Stimulated activated CD4-positive, alpha-beta T cell treated with anti-CD3 and anti-CD28 coated beads, Interleukin-1b, Interleukin-23, amount 100 ng/mL, for 24 hours (primary cell): ENCODE measurements at places on chromosomes 5 and 9.

DNA sequence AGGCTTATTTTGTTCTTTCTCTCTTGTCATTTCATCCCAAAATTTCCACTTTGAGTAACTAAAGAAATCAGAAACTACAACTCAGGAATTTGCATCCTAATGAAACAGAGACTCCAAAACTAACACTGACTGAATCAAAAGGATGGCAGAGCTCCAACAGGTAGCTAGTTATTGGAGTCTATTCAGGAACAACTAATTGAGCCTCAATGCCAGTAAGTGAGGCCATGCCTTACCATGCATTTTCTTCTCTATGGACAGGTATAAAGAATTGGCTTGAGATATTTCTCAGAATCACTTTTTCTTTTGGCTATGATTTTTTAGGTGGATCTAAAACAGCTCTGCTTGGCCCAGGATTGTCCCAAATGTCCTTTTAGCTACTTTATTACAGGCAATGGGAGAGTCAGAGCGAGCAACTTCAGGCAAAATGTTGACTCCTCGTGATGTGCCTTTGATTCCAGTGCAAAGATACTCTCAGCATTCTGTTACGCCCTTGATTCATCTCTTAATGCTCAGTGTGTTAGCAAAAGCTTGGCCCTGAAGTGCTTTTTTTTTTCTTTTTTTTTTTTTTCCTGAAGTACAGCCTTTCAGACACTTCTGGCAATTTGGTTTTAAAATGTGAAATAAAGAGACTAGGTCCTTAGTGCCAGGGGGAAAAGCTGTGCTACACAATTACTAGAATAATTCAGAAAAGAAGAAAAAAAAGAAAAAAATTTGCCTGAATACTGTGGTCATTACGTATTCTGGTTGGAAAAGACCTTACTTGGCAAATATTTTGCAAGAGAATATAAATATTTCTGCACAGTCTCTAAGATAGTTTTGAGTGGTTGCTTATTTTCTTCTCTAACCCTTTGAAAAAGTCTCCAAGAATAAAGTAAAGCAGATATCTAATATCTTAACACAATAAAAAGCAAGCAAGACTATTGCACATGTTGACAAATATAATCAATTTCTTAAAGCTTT is 423.7 kb downstream of the ANXA1 start:
- no peak for DNase-seq

- DNase-seq = no peak
These were observed 9.2 kb downstream of the ABLIM3 start for GRCh38 chr5:149150457-149150856.

- no peak for DNase-seq
These were observed 10.0 kb downstream of the MAP3K1 start for GRCh38 chr5:56825222-56825824.

DNA sequence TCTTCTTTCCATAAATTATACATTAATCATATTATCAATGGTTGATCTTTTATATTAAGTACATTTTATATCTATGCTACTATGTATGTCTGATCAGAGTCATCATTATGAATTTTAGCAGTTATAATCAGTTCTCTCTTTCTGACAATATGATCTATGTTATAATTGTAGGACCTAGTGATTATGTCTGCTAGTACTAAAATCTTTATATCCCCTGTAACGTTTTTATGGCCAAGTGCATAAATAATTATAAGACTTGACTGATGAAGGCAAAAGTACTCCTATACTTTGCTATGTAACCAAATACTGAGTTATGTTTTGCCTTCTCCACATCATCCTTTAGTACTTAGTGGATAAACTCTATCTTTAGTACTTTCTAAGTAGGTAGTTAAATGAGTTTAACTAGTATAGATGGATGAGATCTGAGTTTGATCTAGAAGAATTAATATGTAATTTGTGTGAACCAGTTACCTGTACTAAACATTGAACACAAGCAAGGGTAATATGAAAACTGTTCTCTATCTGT is 75.4 kb downstream of the SLF1 start:
- DNase-seq = no peak

- no peak for DNase-seq
These were observed 95.5 kb upstream of the CACNA1B start for GRCh38 chr9:137781906-137782585.

DNA sequence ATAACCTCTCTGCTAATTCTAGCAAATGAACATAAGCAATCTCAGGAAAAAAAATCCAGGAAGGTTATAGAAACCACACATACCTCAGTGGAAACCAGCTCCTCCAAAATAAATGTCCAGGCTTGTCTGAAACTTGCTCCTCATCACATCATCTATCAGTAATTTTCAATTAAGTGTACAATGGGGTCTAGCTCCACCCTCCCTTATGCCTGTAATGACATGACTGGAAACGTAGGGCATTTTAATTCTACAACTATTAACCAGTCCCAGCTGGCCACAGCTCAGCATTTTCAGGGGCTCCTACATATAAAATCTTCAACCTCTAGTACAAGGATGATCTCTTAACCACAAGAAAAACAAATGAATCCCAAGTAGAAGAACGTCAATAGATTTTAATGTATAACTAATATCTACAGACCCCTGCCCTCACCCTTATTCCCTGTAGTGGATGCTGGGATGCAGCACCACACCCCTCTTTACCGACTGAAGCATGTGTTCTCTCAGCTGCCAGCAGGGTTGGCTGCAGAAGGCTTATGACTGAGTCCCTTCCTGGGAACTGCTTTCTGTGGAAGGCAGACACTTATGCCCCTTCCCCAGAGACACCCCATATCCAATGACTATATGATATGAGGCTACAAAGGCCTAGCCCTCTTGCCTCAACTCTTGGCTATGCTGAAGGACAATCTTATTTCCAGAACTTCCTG is 6.8 kb downstream of the TSSK1B start:
- DNase-seq = no peak

GRCh38 chr9:76529653-76530052 is 70.7 kb downstream of the GCNT1 start:
- no peak for DNase-seq

- no peak for DNase-seq
These were observed 31.1 kb downstream of the FOXD1 start for GRCh38 chr5:73417303-73418034.

- no peak for DNase-seq
These were observed 389.4 kb downstream of the CTNND2 start for GRCh38 chr5:11514705-11515432.

- DNase-seq = no peak
These were observed 82.5 kb downstream of the NFIB start for GRCh38 chr9:14231196-14231990.

- DNase-seq = no peak
These were observed 60.5 kb downstream of the MAP1B start for GRCh38 chr5:72167804-72168203.

GRCh38 chr9:106864373-106865143 is 1.6 kb downstream of the ZNF462 start:
- no peak for DNase-seq

GRCh38 chr9:36913393-36914211 is 120.5 kb downstream of the PAX5 start:
- no peak for DNase-seq

GRCh38 chr5:154190595-154191304 is at the start of gene GALNT10:
Gene GALNT10, plus strand, starts transcription at chr5:154190733. Its CDS starts 134 bp downstream, at chr5:154190867.
- no peak for DNase-seq

GRCh38 chr9:136018257-136019031 is 57.3 kb upstream of the UBAC1 start:
- DNase-seq = no peak
